Fibroblast of skin of right quadriceps (primary cell): ENCODE measurements at places on chromosomes 1 and 21.
A peak's percentile ranks its signal among the peaks of the same experiment; 100 is the strongest.

DNA sequence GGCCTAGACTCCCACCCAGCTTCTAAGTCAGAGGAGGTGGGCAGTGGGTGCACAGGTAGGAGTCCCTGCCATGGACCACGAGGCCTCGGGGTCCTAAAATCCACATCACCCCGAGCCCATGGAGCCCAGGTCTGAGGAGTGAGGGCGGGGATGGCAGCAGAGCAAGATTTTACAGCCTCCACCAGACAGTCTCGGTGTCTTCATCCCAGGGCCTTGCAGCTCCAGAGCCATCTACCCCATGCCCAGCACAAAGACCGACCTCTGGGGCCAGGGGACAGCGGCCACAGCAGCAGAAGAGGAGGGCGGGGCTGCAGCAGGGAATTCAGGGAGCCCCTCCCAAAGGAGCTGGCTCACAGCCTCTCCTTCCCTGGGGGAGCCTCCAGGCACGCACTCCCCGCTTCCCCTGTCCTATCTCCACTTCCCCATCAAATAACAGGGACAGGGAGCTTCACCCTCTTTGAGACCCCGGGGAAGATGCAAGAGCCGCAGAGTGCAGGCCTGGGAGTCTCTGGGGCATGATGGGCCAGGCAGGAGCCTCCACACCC is 14.6 kb downstream of the CHD5 start:
- no peak for DNase-seq

DNA sequence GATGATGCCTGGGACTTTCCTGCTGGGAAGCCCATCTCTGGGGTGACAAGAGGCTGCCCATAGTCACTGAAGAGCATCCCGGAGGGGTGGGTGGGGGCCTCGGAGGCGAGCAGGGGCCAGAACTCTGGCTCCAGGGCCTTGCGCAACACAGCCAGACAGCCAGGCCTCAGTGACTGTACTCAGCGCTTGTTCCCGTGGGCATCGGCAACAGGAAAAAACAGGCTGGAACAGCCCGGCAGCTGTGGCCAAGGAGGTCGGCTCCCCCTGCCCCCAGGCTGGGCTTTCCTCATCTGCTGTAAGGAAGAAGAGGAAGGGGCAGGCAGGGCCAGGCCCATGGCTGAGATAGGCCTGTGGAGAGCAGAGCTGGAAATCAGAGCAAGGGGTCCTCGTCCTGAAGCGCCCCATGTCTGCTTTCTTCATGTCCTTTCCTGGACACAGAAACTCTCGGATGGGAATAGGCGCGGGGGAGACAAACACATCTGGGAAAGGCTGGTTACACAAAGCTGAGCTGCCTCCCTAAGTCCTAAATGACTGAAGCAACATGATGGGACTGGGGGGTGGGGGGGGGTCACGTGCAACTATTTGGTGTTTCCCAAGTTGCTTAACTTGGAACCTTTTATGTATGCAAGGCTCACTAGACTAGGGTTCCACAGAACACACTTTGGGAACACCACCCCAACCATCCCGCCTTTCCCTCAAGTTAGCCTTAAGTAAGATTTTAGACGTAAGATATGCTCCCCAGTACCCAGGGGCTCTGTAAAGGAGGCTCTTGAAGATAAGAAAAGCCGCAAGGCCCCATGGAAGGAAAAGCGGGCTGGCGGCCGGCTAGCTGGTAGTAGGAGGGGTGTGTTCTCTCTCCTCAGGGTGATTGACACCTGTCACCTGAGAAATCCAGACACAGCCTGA is 30.7 kb downstream of the HSPG2 start:
- no peak for DNase-seq

DNA sequence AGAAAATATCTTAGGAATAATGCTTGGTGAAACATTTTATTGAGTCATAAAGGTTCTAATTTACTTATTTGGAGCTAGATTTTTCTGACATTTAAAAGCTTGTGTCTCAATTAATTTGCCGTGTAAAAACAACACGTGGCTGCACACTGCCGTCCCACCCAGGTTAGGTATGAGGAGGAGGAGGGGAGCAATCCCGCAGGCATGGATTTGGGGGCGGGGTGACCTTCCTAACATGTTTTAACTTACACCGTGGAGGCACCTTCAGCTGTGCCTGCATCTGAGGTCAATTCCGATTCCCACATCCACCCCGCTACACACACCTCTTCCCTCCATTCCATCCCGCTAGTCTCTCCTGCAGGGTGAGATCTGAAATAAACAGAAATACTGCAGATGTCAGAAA is 28.5 kb upstream of the UMODL1 start:
- DNase-seq, result no peak

DNA sequence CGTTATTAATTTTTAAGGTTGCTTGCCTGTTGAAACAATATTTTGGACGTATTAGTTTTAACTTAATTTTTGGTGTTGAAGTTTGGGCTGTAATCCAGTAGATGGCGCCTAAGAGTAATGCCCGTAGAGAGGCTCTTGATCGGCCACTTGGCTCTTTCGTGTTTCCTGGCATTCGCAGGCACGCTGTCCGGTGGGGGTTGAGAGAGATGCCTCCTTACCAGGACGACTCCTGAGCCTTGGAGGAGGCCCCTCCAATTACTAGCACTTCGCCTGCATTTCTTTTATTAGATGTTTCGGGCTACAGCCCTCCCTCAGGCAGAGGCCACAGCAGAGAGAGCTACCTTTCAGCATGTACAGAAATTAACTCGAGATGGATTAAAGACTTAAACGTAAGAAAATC is 12.0 kb downstream of the OR2M4 start:
- DNase-seq, result no peak

- DNase-seq, result peak; percentile 80
Observed at GRCh38 chr1:85464497-85465098, 361 bp downstream of the DDAH1 start.
